Choroid plexus epithelial cell (primary cell): ENCODE measurements at places on chromosomes 2 and 18.

GRCh38 chr2:17578466-17578928 is 38.0 kb downstream of the VSNL1 start:
- no peak for DNase-seq

- no peak for DNase-seq
Measured at GRCh38 chr18:48893061-48893607, 57.6 kb downstream of the SMAD7 start.

DNA sequence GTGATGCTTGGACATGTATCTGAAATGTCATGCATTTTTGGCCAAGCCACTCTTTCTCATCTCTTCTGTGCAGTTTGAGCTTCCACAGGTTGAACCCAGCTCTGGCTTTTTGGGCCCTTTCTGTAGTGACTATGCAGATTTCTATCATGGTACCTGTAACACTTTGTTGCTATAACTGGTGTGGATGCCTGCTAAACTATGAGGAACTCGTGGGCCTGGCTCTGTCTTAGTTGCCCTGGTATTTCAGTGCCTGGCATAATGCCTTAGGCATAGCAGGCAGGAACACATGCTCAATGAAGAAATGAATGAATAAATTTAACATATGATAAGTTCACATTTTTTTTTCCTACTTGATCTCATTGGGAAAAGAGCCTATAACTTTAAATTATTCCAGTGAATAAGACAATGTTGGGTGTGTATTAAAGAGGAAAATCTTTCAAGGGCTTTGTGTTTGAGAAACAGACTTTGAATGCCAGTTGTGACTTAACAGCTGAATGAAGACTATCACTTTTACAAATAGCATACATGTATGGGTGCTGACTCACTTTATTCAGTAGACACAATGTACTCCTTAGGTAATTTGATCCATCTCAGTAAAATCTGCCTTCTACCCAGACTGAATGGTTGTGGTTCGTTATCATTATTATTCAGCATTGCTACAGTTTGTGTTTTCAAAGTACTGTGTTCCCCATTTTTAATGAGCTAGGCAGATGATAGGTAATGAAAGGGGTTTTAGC is 86.4 kb upstream of the MAP4K3 start:
- peak; percentile 97 for DNase-seq

DNA sequence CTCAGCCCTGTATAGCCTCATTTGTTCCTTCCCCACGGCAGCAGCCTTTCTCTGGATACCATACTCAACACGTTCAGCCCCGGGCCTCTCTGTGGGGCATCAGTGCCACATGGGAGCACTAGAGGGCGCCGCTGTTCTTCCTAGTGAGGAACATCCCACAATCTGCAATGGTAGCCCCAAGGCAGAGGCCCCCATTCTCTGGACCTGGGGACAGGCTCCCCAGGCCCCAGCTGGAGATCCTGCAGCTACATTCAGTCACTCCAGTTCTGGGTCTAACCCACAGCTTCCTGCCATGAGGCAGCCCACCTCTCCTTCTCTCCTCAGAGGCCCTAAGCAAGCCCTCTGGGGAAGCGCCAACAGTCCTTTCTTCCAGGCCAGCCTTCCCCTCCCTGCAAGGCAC is 14.2 kb upstream of the SFXN5 start:
- peak; percentile 81 for DNase-seq
